ENCODE measurements at places on chromosomes 4 and X.

GRCh38 chrX:136794080-136794479, 13.3 kb upstream of the ARHGEF6 start:
- no peak for DNase-seq

DNA sequence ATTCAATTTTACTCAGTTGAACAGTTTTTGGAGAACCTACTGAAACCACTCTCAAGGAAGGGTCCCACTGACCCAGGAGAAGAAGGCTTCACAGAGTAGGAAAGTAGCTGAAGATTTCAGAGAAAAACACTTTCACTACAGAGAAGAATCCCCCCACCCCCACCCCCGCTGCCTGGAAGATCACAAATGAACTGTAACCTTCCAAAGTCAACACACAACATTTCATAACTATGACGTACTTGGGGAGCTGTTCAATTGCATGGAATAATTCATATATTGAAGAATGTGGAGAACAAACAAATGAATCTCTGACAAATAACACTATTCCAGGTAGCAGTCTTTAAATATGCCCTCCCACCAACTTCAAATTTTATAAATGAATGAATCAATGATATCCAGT, 86.1 kb upstream of the STS start:
- no peak for DNase-seq

DNA sequence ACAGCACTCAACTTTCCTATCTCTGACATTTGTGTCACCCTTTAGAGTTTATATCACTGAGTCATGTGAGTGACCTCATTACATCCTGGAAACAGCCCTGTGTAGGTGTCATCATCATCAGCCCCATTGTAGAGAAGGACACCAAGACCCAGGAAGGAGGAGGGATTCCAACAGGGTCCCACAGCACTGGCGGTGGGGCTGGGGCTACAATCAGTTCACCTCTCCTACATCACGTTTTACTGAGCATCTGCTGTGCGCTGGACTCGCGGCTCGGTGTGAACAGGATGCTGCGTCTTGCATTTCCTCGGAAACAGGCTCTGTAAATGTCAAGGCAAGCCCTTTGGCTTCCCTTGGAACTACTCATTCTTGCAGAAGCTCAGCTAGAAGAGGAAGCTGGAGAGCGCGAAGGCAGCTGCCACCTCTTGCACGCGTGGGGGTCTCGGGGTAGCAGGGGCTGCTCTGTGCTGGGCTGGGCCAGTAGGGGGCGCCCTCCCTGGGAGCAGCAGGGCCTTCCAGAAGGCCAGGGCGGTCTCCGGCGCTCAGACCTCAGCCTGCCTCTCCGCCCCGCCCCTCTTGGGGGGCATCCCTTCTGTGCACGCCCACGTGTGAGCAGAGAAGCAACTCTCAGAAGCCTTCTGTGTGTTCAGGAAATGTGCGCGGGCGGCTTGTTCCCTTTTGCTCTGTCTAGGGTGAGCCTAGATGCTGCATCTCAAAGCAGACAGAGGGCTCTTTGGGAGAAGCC, 29.0 kb downstream of the REELD1 start:
- peak; percentile 22 for DNase-seq

DNA sequence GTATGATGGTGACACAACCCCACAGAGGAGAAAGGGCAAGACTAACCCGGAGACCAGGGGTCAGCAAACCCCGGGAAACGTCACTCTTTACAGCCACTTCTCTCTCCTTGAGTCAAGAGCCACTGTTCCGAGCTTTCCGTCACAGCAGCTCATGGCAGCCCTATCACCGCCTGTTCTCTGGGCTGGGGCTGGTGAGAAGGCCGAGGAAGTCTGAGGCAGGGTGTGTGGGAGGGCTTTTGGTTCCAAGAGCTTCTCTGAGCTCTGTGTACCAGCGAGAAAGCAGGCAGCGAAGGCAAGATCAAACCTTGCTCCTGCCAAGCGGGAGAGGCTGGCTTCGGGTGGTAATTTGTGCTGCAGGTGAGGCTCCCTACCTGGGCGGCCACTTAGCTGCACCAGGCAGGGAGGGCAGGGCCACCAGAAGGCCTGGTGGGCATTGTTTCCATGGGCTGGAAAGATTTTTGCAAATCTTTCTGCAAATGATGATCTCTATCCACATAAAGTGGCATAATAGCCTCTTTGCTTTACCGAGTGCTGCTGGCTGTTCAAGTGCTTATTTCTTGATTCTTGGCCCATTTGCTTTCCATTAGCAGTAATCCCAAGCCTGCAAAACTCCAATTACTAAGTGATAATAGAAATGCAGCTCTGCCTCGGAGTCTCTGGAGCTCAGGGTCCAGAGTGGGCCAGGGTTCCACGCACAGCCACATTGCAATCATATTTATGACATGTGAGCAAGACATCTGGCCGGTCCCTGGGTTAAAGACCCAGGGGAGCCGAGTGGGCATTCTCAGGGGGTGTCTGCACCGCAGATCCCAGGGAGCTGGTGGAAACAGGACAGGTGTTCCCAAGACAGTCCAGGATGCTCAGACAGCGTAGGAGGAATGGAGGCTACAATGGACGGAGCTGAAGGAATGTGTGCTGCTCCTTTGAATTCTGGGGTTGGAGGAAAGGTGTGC, 41.5 kb downstream of the DCTD start:
- DNase-seq, result no peak

GRCh38 chrX:9597361-9598035, 132.6 kb downstream of the TBL1X start:
- DNase-seq, result no peak

GRCh38 chr4:165383591-165384073, 4.8 kb downstream of the CPE start:
- DNase-seq, result no peak

GRCh38 chrX:41634284-41634683, 54.5 kb upstream of the GPR34 start:
- peak; percentile 58 for DNase-seq

DNA sequence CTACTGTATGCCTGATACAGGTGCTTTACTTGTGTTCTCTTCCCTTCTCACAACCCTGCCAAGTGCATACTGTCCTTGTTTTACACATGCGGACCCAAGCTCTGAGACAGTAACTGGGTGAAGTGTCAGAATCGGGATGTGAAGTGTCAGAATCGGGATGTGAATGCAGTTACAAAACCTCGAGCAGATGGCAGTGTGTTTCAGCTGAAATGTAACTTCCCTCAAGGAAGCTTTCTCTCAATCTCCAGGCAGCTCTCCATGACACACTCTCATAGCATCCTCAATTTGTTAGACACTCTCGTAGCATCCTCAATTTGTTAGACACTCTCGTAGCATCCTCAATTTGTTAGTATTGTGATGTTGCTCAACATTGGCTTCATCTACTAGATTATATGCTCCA, 1.1 kb upstream of the HPSE start:
- no peak for DNase-seq

DNA sequence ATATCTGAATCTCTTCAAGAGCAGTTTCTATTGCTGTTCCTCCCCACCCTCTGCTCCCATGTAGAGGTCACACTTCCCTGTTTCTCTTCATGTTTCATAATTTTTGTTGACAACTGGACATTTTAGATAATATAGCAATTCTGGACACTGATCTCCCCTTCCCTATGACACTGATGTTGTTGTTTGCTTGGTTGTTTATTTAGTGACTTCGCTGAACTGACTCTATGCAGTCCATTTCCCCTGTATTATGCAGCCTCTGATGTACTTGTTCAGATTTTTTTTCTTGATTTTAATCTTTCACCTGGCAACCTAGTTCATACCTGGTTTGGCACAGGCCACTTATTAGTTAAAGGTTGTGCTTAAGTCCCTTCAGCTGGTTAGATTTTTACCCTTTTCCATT, 29.2 kb downstream of the CLDN2 start:
- DNase-seq, result no peak

GRCh38 chrX:14964500-14964899, 91.3 kb downstream of the MOSPD2 start:
- no peak for DNase-seq

- no peak for DNase-seq
Measured at GRCh38 chr4:3291411-3291968, 1.3 kb upstream of the RGS12 start.

- no peak for DNase-seq
Measured at GRCh38 chrX:107454302-107454701, 4.8 kb downstream of the FRMPD3 start.

DNA sequence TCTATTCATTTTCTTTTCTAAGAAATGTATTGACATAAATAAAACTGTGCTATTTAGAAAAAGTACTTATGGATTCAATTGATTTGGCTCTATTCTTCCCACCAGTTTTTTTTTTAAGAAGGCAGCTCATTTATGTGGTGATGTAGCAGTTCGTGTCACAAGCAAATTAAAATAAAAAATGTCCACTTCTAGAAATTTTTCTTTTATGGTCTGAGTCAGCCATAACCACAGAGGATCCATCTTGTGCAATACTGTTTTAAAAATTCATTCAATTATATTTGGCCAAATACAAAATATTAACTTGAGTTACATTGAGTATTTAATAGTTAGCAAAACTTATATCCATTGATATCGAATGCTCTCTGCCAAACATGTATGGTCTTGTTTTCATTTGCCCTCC, 207.9 kb upstream of the FAT1 start:
- DNase-seq, result no peak

DNA sequence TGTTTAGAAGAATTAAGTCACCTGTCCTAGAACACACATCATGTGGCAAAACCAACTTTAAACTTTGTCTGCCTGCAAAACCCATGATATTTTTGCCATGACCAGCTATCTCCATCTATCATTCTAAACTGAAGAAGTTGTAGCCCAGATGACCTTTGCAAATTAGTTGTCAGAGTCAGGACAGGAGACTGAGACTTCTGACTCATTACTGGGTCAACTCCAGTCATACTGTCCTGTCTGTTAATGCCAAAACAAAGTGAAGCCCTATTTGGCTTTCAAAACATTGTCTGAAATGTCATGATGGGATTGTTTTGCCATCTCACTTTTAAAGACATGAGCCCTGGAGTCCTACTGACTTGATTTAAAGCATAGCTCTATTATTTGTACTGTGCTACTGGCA, 365.7 kb upstream of the CPEB2 start:
- DNase-seq, result no peak

- DNase-seq, result no peak
Measured at GRCh38 chr4:91497892-91498291, 805.9 kb upstream of the GRID2 start.

GRCh38 chrX:11663875-11664210, 1.9 kb downstream of the ARHGAP6 start:
- DNase-seq, result no peak

GRCh38 chrX:97252111-97252510, 368.4 kb downstream of the RPA4 start:
- no peak for DNase-seq

DNA sequence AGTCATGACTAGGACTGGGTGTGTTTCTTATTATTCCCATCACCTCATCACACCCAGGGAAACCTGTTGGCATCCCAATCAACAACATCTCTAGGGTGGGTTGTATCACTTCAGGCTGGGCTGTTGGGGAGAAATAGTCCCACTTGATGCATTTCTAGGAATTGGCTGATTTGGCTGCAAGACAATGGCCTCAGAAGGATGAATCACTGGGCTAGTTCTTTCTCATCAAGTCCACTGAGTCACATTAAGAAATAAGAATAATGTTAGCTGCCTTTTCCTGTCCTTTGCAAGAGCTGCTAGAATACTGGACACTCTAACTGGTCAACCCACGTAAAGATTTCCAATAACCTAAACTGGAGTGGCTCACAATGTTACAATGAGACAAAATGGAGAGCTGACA, 104.2 kb downstream of the CHRDL1 start:
- no peak for DNase-seq

Data from OCI-M1 (cell line).